ENCODE measurements at places on chromosomes 7 and 10. TPM values are rescaled to one million over a fixed set of nuclear protein-coding genes. Genes with fewer than 3 reads are reported as not detected.

Gene HOXA1
- total RNA-seq, result 0.74 TPM

Gene NUDT13
- total RNA-seq, result 2.9 TPM

Gene FGL2
- total RNA-seq, result 7.4 TPM

Gene GCK
- 1.7 TPM for total RNA-seq

Gene GNGT1
- total RNA-seq, result not detected

Gene ICA1
- total RNA-seq, result 25.5 TPM

Gene GSTO2
- 13.8 TPM for total RNA-seq

Gene DRGX
- total RNA-seq, result not detected

Gene GSTO1
- 69.5 TPM for total RNA-seq

Gene SH2D4B
- total RNA-seq, result not detected

Gene ADCYAP1R1
- total RNA-seq, result 12.0 TPM

Gene KIAA1549
- total RNA-seq, result 2.9 TPM

Gene CRYGN
- not detected for total RNA-seq
